Brain (organoid and tissue), 16 donors: ENCODE measurements at places on chromosomes 1 and 21. TPM values are rescaled to one million over a fixed set of nuclear protein-coding genes. Genes with fewer than 3 reads are reported as not detected.

CHODL gene
- 0.64 TPM for polyA plus RNA-seq

HES2 gene
- not detected for polyA plus RNA-seq

C8A gene
- polyA plus RNA-seq = not detected

GJA9 gene
- not detected for polyA plus RNA-seq

RNF223 gene
- not detected for polyA plus RNA-seq
